Epithelial cell of alveolus of lung (primary cell): ENCODE measurements at places on chromosomes 3 and 15. TPM values are rescaled to one million over a fixed set of nuclear protein-coding genes. Genes with fewer than 3 reads are reported as not detected.

The IGDCC3 gene
- 0.08 TPM in 1 of 2 replicates, not detected in the other for total RNA-seq

The BOC gene
- total RNA-seq = 10.0 and 17.5 TPM in 2 replicates

The SYNPR gene
- total RNA-seq = not detected in 2 replicates

The SLC27A2 gene
- total RNA-seq = 0.13 and 0.24 TPM in 2 replicates

The AGBL1 gene
- total RNA-seq = not detected in 2 replicates
